ENCODE measurements at places on chromosomes 11 and 22.

DNA sequence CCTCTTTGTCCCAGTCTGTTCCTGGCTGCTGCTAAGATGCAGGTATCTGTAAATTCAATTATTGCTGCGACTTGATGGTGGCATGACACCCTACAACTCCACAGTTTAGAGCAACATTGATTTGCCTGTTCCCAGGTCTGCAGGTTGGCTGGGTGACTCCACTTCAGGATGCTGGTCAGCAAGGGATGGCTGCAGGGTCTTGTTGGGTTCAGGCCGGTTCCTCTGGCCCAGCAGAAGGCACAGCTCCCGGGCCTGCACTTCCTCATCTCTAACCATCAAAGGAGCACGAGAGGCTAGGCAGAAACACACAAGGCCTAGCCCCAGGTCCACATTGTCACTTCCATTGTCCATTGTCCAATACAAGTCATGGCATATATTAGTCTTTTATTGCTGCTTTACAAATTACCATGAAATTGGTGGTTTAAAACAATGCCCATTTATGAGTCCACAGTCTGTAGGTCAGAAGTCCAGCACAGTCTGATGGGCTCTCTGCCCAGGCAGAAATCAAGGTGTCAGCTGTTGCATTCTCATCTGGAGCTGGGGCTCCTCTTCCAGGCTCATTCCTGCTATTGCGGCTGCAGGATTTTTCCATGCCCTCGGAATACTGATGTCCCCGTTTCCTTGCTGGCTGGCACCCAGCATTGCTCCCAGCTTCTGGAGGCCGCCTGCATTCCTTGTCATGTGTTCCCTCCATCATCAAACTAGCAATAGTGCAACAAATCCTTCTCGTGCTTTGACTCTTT lies 96.6 kb upstream of the LMO1 start:
- no peak for DNase-seq

DNA sequence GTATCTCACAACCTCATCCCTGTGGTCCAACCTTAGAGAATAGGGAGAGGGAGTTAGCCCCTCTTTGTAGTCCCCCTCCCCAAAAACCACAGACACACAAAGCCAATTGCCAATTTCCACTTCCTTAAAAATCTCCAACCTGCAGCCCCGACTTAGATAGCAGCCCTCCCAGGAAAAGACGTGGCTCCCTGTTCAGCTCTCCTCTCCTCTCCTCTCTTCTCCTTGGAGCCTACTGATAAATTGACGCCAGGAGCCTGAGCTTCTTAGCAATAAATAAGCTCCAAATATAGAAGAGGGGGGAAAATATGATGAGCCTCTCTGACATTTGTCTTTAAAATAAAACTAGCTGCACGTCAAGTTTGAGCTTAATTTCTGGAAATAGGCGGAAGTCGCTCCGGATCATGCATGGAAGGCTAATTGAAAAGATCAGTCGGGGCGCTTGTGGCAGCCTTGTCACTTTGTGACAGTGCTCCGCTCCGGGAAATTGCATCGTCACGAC lies 7.3 kb downstream of the PAX6 start:
- DNase-seq, result no peak

DNA sequence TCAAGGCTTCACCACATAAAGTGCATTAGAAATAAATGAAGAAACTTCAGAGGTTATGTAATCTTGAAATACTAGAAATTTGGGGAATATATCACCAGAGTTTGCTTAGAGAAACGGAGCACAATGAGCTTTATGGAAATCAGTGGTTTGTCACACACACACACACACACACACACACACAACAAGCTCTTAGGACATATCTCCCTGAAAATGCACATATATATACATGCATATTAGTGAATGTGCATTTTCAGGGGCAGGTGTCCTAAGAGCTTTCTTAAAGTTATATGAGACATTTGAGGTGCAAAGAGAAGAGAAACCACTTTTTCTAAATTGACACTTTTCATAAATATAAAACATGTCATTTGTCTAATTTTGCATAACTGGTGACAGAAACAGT lies 93.7 kb upstream of the CARD18 start:
- no peak for DNase-seq

- peak; percentile 94 for DNase-seq
Observed at GRCh38 chr22:35380537-35381423, at the start of gene HMOX1. Gene HMOX1, plus strand, starts transcription at chr22:35381096. Its CDS starts 78 bp downstream, at chr22:35381174.

GRCh38 chr11:80722629-80723028 lies 1281.8 kb upstream of the TENM4 start:
- no peak for DNase-seq

GRCh38 chr22:22890085-22890484 lies 2.5 kb downstream of the IGLL5 start:
- no peak for DNase-seq

- DNase-seq, result no peak
Observed at GRCh38 chr11:86681483-86681756, 9.0 kb upstream of the ME3 start.

GRCh38 chr11:28241760-28242159 lies 133.6 kb downstream of the METTL15 start:
- no peak for DNase-seq

- no peak for DNase-seq
Observed at GRCh38 chr11:10909141-10909883, 51.5 kb upstream of the ZBED5 start.

DNA sequence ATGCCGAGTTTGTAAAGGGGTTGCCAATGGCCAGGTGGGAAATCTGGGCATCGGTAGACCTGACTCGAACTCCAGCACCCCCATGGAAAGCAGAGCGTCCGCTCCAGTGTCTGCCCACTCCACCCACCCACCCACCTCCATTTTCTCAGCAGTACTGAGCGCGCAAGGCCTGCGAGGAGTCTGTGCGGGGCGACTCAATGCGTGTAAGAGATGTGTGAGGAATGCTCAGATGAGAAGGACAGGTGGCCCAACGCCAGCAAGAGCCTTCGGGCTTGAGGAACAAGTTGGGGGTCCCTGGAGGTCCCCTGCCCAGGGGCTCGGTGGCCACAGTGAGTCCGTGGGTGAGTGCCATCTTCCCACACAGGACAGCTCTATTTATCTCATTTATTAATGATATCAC lies 50.6 kb downstream of the CERK start:
- DNase-seq, result no peak

GRCh38 chr11:3905080-3905953 lies 49.9 kb downstream of the STIM1 start:
- peak; percentile 64 for DNase-seq

DNA sequence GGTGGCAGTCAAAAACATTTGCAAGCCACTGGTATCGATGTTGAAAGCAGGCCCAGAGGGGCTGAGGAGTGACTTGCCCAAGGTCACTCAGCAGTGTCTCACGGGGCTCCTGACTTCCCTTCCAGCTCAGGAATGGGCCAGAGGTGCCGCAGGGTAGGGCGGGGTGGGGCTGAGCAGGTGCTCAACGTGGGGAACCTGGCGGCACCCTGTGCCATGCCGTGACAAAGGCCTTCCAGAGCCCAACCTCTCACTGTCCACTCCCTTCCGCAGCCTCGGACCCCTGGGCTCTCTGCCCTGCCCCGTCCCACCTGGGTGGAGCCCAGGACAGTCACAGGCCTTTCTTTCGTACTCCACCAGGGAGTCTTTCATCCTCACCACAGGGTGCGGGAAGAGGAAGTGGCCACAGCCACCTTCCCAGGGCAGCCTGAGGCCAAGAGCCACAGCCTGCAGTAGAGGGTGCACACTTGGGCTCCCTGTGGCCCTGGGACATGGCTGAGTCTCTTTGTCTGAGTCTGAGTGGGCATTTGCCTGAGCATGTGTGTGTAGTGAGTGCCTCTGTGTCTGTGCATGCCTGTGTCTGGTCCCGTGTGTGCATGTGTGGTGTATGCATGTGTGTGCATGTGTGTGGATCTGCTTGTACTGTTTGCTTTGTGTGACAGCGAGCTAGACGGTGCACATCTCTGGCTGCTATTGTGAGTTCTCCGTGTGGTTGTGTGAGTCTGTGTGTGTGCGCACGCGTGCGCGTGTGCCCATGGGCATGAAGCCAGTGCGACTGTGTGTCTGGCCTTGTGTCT lies 6.0 kb upstream of the LIF start:
- peak; percentile 76 for DNase-seq

DNA sequence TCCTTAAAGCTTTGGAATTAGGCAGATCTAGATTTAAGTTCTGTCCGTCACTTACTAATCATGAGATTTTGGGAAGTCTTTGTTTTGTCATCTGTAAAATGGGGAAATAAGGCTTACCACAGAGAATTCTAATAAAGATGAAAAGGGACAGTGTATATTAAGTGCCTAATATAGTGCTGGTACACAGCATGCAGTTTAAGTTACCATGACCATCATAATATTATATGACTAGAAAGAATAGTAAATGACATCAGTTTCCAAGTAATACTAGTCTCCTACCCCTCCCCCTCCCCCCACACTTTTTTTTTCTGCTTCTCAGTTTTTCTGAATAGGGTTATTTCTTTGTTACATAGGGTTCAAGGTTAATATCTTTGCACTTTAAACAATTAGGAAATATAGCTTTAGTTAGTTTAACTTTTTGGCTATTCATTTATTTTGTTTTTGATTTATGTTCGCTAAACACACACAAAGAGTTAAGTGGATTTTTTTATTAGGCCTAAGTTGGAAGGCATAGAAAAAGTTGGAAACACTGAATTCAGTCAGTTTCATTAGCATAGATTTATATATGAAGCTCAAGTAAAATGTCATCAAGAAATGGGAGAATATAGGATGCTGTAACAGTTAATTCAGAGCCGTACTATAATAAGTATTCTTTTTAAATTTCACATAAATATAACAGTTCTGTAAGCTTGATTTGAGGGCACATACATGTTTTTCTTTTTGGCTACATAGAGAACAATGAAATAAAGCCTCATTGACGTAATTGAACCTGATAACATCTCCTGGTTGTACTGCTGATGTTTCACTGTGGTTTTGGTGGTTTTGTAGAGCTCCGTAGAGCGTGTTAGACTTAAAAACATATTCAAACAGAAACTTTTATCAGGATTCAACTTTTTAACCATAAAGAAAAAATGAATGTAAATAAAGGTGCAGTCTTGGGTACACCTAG lies 121.2 kb downstream of the PDE3B start:
- no peak for DNase-seq

DNA sequence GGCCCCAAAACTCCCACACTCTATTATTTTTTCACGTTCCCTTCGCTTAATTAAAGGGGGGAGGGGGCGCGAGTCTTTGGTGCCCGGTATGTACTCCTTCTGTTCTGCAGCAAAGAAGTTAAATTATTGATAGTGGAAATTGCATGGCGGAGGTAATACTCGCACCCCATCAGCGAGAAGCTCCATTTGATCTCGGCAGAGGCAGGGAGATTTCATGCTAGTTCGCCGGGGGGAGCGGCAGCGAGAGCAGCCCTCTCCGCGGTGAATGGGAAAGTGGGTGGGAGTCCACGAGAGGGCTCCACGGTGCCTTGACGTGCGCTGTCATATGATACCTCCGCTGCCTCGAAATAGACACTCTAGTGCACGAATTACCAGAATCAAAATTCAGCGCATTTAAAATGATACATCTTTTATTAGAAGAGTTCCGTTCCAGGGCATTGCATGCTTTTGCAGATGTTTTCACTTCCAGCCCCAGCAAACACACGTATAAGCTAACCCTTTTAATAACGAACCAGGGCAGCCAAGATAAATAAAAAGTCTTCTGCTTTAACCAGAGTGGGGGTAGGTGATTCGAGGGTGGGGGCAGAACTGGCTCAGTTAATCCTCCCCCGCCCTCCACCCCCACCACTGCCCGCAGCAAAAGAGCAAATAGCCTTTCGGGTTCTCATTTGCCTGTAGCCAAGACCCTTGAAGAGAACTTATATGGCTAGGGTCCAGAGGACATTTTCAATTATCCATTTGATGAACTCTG lies 1.3 kb upstream of the BDNF start:
- DNase-seq, result peak; percentile 33

- DNase-seq, result no peak
Observed at GRCh38 chr11:88583251-88583650, 245.7 kb upstream of the CTSC start.

DNA sequence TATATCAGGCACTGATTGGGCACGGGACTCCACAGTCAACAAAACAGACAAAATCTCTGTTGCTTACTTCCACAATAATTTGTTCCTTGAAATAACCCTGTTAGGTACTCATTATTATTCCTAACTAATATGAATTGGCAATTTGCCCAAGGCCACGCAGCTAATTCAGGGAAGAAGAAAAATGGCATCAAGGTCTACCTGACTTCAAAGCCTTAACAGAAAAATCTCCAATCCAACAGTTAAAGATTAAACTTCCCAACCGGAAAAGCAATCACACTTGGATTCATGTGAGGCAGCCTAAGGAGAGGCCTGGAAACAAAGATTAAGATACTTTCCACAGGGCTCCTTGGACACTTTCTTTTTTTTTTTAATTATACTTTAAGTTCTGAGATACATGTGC lies 68.9 kb downstream of the PRCP start:
- no peak for DNase-seq

DNA sequence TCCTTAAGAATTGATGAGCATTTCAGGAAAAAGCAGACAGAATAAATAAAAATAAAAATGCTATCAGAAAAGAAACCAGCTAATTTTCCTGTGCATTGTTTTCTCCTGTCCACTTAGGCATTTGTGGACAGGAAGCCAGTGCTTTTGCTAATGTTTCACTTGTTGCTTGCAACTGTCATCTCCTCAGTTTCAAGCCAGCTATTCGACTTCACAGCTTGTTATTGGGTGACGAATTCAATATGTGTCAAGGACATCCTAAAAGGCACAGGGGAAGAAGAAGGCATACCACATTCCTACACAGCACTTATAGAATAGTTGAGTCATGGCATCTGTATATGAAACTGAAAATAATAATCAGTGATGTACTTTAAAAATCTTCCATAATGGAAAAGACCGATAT lies 530.6 kb upstream of the KIRREL3 start:
- DNase-seq, result no peak

DNA sequence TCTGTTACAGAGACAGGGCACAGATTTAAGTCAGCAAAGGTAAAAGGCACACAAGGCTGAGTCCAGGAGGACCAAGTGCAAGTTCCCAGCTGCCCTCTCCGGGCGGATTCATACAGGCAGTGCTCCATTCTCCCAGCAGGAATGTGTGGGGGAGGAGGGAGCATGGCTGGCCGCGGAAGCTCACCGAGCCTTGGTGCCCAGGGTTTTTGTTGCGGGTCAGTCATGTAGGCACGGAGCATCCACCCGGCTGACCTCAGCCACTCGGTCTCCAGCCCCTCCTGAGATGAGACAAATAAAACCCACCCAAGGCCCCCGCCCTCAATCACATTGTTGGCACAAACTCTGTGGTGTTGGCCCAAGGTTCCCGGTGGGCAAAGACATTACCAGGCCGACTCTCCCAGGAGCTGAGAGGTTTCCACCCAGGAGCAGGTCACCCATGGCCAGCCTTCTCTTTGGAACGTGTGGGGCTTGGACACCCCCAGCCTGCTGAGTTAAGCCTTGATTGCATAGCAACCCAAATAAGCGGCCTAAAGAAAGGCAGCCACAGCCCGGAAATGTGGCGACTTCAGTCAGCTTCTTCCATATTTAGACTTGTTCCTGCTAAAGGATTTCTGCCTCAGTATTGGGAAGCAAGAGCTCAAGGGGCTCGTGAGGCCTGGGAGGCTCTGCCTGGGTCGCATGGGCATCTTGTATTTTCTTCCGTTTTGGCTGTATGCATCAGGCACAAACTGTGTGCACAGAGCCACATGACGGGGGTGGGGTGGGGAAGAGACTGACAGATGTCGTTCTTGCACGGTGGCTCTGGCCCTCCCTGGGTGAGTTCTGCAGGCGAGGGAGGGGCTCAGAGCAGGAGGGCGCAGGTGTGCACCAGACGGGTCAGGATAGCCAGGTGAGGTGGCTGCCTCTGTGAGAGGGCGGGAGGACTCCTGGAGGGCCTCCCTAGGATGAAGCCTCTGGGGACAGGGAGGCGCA lies 63.0 kb downstream of the ARHGAP8 start:
- DNase-seq, result no peak
